Activated T-helper 1 cell treated with anti-CD3 and anti-CD28 coated beads, Interleukin-2, amount 50 U/mL, for 16 hours (primary cell): ENCODE measurements at places on chromosomes 1 and 21.

DNA sequence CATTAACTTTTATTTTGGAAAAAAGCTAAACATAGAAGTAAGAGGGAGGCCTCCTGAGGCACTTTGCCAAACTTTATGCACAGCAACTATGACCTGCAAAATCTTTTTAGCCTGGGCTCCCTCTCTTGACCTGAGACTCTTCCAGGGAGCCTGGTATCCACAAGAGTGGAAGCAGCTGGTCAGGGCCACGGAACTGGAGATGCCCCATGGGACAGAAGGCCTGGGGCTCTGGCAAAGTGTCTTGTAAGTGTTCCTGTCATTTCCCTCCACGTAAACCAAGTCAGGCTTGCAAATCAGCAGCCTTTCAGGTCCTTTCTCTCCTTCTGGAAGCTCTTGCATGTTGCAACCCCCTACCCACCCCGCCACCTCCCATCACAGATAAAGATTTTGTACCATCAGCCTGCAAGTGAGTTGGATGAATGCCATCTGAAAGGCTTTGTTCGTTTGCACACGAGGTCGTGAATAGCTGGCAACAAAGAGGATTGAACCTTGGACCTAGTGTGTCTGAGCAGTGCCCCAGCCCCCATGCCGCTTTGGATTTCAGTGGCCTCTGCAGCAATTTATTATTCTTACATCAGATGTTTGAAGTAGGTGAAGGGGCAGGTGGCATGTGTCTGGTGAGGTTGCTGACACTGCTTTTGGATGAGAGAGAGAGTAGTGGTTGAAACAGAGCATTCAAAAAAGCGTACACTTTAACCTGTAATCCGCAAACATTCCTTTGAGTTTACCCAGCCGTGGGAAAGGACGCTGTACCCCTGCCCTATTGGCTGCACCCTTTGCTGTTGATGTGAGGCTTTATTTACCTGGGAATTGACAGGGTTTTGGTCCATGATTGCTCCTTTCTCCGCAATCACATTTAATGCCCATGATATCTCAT lies 91.6 kb downstream of the GALNT2 start:
- DNase-seq = no peak

- no peak for DNase-seq
Observed at GRCh38 chr1:8040586-8040985, 14.5 kb upstream of the ERRFI1 start.

DNA sequence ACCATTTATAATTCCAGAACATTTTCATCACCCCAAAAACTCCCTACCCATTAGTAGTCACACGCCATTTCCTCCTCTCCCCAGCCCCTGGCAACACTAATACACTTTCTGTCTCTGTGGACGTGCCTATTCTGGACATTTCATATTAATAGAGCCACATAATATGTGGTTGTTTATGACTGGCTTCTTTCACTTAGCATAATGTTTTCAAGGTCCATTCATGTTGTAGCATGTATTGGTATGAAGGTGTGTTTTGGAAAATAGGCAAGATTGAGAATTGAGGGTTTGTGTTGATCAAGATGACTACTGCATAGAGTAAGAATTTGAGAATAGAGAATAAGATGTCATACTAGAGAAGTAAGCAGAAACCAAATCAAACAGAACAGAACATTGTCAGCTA lies 67.5 kb downstream of the ZFYVE9 start:
- no peak for DNase-seq

DNA sequence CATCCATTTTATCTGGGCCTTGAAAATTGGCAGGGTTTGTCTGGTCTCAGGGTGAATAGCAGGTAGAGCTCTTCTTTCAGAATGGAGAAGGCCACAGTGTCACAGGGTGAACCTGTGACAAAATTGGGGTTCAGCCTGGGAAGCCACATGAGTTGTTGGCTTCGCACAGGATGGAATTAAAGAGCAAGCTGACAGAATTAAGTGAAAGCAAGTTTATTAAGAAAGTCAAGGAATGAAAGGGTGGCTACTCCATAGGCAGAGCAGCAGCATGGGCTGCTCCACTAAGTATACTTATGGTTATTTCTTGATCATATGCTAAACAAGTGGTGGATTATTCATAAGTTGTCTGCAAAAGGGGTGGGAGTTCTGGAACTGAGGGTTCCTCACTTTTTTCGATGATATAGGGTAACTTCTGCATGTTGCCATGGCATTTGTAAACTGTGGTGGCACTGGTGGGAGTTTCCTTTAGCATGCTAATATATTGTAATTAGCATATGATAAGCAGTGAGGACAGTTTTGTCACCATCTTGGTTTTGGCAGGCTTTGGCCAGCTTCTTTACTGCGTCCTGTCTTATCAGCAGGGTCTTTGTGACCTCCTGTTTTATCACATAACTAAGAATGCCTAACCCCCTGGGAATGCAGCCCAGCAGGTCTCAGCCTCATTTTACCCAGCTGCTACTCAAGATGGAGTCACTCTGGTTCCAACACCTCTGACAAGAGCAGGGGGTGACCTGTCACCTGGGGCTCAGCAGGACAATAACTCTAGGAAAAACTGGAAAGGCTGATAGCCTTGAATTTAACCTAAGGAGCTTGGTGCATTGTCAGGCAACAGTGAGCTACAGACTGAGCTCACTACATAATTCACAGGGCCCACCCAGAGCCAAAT lies 5.1 kb downstream of the IFNAR2 start:
- no peak for DNase-seq

DNA sequence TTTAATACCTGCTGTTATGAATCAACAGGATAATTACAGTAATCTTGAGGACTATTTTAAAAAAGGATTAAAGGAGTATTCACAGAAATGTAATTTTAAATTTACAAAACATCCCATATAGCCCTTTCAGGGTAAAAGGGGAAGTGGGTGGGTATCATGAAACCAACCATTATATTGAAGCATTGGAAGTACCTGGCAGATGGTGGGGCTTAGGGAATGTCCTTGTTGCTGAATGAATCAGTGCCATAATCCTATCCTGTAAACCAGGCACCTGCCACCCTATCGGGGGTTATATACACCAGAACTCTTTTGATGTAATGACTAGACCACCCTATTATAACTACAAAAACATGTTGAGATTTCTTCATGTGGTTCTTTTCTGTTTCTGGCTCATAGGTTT lies 30.4 kb downstream of the CDC14A start:
- no peak for DNase-seq

DNA sequence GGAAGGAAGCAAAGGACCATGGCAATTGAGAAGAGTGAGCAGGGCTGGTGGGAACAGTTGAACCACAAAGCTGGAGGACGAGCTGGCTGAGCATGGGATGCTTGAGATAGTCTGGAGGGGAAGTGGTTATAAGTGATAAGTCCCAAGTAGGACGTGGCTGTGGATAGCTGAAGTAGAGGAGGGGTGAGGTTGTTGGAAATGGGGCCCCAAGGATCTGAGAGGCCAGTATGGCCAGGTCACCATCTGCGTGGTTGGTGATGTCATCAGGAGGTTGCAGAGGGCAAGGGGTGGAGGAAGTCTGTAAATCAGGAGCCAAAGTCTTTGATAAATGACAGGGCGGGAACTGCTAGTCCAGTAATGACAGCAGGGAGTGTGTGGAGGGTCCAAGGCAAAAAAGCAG lies 11.0 kb upstream of the REN start:
- no peak for DNase-seq

DNA sequence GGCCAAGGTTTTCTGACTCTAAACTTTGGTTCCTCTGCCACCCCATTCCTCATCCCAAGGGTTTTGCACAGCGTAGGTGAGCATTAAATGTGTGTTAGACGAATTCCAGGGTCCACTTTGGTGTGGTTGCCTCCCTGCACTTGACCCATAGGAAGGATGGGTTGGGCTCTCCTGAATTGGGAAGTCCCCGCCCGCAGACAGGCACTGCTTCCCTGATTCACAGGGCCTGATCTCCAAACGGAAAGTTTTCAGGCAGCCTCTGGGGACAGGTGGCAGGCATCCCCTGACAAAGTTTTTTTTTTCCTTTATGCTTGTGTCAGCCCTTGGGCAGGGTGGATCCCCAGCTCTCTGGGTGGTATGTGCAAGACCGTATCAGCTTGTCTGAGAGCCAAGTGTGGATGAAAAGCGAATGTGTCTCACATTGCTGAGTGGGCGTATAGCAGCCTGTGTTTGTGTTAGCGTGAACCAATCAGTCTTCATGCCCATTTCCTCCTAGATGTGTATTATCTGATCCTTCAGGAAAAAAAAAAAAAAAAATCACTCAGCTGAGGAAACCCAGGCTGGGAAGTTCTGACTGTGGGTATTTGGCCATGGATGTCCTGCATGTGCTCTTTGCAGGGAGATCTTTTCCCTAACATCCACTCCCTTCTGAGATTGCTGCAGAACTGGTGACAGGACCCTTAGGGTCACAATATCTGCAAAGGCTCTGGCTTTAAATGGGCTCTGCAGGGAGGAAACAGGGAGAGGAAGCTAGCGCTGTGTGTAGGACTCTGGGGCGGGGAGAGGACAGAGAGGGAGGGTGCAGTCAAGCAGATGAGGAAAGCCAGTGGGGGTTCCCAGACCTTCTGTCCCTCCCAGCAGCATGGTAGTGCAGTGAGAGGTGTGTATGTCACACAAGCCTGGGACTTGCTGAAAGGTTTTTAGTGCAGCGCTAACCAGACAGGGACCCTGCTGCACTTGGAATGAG lies 42.2 kb upstream of the TRABD2B start:
- DNase-seq = no peak

GRCh38 chr1:79928901-79929300 lies 922.4 kb upstream of the ADGRL4 start:
- DNase-seq = no peak

GRCh38 chr1:12581179-12581578 lies 36.8 kb downstream of the DHRS3 start:
- no peak for DNase-seq

DNA sequence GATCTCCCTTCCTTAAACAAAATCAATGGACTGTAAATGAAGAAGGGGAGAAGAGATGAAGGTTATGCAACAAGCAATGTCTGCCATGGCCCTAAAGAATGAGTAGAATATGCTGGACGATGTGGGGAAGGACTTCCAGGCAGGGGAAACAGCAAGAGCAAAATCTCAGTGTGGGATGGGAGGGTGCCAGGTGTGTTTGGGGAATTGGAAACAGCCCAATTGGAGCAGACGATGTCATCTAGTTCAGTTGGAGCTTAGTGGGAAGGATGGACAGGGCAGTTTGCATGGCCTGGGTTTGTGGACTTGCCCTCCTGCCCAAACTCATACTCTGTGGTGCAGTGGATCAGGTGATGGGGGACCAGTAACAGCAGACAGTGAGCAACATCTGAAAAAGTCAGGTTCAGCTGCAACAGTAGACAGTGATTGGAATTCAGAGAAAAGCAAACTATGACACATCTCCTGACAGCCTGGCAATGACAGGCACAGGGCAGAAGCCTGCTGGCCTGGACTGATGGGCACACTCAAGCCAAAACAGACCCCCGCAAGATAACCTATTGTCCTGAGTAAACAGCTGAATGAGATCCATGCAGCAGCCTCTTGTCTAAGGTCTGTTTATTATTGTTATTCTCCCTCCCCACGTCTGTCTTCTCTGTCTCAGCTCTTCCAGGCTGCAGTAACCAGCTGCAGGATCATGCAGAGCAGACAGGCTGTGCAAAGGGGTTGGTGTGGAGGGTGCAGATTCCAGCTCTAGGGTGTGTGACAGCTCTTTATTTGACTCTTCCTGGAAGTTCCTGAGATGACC lies 50.5 kb upstream of the PRELP start:
- no peak for DNase-seq

- DNase-seq = no peak
Observed at GRCh38 chr1:30908316-30908695, 252 bp downstream of the SDC3 start.
